T-helper 2 cell (primary cell): ENCODE measurements at places on chromosomes 6 and 20.

DNA sequence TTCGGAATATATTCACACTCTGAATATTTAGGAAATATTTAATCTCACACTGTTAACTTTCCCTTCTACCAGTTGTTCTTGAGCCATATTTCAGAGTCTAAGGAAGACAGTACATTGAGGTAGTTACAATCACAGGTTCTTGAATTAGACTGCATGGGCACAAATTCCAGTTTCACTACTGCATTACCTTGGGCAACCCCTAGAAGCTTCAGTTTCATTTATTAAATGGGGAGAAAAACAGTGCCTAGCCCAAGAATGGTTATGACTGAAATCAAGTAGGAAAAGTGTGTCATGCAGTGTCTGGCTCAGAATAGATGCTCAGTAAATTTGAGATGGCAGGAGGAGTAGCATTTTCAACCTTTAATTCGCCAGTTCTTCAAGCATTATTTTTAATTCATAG is 124.5 kb upstream of the SAMD5 start:
- no peak for DNase-seq

DNA sequence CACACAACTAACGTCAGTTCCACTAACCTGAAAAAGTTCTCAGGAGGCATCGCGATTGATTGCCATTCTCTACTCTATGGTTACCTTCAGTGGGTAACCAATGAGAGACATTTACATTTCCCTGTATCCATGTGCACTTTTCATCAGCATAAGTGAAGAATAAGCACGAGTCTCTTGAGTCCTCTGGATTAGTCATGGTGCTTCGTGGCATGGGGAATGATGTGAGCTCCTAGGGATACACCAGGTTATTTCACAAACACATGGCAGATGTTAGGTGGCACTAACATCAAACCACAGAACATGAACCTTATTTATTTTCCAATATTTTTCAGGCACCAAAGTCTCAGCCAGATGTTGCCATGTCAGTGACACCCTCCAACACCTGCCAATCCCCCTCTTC is 64.0 kb downstream of the FYN start:
- DNase-seq: no peak

DNA sequence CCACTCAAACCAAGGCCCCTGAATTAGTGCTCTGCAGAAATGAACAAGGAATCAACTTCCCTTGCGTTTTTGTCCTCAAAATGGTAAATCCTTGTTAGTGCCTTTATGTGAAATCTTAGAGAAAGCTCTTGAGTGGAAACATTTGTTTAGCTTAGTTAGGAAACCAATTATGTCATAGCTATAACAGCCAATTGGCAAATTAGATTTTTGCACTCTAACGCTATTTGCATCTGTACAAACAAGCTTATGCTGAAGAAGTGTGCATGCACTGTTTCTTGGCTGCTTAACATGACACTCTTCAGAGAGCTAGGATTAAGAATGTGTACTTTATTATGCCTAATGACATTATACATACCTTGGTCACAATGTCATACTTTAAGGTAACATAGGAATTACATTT is 622.6 kb upstream of the SLC35B3 start:
- no peak for DNase-seq

GRCh38 chr20:47747669-47748031 is 37.6 kb downstream of the SULF2 start:
- DNase-seq: no peak

DNA sequence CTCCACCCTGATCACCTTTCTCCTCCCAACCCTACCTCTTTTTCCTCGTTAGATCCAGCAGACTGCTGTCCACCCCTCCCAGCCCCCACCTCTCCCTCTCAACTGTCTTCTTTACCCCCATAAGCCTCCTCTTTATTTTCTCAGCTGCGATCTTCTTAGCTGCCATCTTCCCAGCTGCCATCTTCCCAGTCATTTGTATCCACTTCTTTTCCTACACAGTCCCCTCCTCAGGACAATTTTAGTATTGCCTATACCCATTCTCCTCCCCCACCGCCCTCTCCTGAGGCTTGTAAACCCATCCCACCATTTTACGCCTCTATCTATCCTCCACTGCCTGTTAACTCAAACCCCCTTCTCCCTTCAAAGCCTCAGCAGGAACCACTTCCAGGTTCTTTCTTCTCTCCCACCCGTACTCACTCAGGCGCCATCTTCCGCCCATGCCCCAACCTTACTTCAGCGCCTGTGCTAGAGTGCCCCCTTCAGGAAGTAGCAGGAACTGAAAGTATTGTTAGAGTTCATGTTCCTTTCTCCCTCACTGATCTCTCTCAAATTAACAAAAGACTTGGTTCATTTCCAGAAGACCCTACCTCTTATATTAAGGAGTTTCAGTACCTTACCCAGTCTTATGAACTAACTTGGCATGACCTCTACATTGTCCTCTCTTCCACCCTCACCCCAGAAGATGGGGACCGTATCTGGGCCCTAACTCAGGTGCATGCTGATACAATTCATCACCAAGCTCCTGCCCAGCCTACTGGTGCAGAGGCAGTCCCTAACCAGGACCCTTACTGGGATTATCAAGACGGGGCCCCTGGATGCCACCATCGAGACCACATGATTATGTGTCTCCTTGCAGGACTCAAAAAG is 236.0 kb downstream of the ADGRG6 start:
- no peak for DNase-seq

- DNase-seq: no peak
Observed at GRCh38 chr6:35024551-35025054, 116.5 kb downstream of the TCP11 start.

DNA sequence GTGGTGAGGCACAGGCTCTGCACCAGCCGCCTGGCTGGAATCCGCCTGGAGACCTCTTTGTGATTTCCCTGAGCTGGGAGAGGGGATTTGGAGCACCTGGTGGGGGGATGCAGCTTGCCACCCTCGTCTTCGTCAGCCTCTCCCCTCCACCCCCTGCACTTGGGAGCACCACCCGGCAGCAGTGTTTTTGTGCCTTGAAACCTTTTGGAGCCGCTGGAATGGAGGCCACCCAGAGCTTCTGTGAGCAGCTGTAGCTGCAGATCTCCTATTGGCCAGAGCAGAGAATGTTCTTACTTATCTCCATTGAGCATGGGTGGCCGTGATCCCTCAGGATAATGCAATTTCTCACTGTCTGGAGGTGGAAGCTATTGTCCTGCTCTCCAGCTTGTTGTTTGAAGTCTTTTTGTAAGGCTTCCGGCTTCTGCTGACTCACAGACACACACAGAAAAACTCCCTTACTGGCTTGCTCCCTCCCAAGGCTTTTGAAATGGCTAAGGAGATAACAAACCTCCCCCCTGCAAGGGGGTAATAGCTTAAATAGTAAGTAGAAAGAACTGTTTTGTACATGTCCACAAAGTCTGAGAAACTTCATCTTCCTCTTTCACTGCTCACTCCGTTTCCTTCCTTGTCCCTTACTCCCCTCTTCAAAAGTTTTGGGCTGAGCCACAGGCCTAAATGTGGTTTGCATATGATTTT is 271.2 kb downstream of the PRL start:
- no peak for DNase-seq

GRCh38 chr6:118724211-118724610 is 72.8 kb upstream of the CEP85L start:
- DNase-seq: no peak

DNA sequence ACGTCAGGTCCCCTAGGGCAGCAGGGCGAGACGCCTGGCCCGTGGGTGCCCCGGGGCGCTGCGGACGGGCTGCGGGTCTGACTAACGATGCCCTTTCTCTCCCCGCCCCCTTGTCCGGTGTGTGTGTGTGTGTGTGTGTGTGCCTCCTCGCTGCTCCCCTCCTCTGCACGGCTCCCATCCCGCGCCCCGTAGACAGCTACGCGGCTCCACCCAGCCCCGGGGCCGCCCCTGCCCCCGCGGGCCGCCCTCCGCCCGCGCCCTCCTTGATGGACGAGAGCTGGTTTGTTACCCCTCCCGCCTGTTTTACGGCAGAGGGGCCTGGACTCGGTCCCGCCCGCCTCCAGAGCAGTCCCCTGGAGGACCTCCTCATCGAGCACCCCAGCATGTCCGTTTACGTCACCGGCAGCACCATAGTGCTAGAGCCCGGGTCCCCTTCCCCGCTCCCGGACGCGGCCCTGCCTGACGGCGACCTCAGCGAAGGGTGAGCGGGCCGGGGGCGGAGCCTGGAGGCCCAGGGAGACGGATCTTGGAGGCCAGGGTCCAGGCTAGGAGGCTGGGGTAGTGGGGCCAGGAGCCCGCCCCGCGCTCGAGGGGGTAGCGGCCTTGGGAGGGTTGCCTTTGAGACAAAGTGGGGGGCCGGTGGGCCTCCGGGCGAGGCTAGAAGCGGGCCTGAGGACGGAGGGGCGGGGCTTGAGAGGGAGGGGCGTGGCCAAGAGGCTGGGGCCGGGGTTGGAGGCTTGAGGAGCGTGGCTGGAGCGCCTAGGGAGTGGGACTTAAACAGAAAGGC is 5.1 kb downstream of the TP53INP2 start:
- DNase-seq: peak; percentile 74

- DNase-seq: no peak
Observed at GRCh38 chr20:40343390-40343789, 345.6 kb downstream of the MAFB start.

- DNase-seq: no peak
Observed at GRCh38 chr6:124819346-124819745, 142.9 kb upstream of the RNF217 start.

- no peak for DNase-seq
Observed at GRCh38 chr20:41139227-41140093, 2.1 kb downstream of the PLCG1 start.

DNA sequence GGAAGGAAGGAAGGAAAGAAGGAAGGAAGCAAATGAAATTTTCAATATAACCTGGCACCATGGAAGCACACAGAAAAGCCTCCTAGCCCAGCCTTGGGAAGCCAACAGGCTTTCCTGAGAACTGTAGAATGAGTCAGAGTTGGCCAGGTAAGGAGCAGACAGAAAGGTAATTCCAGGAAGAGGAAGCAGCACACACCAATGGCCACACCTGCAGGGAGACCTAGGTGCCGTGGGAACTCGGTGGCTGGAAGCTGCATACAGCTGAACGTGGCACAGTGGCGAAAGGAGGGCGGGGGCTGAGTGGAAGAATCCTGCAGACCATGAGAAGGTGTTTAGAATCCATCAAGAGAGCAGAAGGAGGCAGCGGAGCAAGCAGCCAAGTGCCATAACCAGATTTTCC is 224.8 kb upstream of the RREB1 start:
- no peak for DNase-seq

- DNase-seq: no peak
Observed at GRCh38 chr6:45229416-45229815, 98.7 kb upstream of the RUNX2 start.

DNA sequence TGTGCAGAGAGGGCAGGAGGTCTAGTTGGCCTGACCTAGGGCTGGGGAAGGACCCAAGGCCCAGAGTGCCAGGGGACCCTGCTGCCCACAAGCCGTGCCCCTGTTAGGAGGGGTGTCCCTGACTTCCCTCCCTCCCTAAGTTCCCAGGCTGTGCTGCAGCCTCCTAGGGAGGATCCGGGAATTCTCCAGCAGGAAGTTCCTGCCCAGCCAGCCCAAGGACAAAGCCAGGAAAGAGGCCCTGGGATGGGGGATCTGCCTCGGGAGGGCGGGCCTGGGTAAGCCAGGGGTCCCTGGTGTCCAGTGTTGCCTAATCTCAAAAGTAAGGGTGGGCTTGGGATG is 9.3 kb upstream of the BAK1 start:
- DNase-seq: no peak

DNA sequence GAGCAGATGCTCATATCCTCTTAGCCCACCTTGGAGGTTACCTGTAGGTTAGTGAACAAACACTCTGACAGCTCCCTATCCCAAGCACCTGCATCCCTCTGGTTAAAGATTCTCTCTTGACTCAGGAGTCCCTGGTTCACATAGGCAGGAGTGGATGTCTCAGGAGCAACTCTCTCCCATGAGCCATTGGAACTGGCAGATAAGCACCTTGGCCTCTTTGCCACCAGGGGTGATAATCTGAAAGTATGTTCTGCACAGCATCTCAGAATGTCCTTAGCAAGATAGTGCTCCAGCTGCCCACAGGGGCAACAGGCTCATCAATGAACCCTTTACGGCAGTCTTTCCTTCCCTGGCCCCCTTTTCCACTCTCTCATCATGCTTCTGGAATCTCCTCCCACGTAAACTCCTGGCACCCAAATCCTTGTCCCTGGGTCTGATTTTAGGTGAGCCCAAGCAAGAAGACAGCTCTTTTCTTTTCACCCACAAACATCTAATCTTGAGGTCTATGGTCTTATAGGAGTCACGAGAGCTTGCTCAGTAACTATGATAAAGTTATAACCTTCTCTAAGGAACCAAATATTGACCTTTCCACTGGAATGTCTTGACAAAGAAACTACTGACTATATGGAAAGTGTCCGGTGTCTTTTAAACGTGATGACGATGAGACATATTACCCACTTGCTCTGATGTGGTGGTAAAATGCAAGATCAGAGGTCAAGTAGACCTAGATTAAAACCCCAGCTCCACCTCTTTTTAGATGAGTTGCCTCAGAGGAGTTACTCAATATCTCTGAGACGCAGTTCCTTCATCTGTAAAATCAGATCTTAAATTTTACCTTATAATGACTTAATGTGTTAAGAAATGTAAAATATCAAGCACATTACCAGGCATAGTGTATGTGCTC is 39.8 kb upstream of the ISM1 start:
- DNase-seq: no peak

DNA sequence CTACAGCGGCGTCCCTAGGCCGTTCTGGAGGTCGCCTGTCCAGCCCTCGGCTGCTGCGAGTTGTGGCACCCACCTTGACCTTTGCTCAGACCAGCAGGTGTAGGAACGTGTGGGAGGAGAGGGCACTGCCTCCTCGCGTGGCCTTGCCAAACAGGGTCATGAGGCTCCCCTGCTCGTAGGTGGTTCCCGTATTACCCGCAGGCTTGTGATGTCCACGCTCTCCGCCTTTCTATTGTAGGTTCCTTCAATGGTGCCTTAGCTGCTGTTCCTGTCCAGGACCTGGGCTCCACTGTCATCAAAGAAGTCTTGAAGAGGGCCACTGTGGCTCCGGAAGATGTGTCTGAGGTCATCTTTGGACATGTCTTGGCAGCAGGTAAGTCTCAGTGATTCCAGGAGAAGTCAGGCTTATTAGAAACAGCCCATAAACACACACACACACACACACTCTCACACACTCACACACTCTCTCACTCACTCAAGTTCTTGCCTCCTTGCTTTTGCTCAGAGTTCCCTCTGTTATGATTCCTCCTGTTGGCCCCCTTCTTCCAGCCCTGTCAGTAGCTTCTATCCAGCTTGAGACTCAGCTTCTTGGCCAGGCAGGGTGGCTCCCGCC is 942 bp downstream of the ACAT2 start:
- DNase-seq: peak; percentile 27

GRCh38 chr6:29834564-29835436 is 7.2 kb downstream of the HLA-G start:
- DNase-seq: no peak

DNA sequence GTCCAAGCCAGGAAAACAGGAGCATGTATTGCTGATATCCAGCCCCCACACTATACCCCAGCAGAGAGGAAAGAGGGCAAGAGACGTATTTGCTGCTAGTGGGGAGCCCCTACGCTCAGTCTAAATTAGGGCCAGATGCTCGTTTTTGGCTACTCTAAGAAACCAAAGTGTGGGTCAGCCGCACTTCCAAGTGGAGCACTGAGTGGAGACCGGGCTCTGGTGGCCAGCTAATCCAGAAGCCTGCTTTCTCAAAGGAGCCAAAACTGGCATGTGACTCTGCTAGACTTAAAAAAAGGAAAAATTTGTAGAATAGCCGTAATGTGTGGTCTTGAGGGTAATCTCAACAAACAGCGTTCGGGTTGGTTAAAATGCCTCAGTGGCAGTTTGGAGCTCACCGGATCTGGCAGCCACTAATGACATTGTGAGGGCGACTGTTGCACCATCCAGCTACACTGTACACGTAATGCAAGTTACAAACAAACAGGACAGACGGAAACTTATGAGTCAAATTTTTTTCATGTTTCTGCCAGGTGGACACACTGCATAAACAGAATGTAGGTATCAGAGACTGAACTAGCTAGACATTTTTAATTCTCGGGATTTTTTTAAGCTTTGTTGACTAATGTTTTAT is 230.9 kb downstream of the FOXC1 start:
- DNase-seq: no peak
